ENCODE measurements at places on chromosomes 4 and X.
A peak's percentile ranks its signal among the peaks of the same experiment; 100 is the strongest.

DNA sequence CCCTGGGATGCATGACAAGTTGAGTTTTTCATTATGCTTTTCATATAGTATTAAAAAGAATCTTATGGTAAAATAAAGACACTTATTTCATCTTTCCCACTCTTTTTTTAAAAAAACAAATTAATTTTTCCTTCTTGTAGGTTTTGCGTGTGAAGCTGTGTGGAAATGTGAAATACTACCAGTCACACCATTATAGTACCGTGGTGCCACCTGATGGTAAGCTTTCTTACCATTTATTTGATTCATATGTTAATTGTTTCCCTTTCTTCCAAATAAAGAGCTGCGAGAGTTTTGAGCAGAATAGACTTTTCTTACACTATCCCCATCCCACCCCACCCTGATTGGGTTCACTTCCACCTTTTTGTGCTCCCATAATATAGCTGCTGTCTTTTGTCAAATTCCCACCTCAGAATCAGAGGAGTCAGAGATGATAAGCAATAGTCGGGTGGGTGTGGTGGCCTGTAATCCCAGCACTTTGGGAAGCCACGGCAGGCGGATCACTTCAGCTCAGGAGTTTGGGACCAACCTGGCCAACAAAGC is 44.3 kb downstream of the CASP6 start:
- DNase-seq, result no peak

GRCh38 chr4:184979461-184980124 is 38.7 kb upstream of the HELT start:
- no peak for DNase-seq

DNA sequence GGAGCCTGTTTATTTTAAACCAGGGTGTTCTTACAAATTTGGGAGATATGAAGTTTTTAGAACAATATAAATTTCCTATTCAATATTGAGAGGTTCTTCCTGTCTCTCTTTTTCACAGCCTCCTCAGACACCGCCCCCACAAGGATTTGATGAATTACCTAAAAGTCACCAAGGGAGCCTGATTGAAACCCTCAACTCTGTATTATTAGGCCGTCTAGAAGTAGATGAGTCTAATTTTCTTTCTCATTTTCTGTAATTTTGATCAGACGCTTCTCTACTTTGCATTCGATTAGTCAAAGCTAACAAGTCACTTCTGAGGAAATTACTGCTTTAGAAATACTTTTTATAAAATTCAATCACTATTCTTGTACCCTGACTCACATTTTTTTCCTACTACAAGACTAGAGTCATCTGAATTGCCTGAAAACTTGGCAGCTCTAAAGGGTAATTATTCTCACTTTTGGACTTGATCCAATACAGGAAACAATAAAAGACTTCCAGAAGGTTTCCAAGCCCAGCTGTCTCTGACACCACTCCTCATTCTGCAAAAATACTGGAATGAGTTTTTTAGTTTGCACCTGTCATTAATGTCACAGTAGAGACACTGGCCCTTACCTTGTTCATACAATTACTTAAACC is 111.2 kb downstream of the ELOVL6 start:
- DNase-seq, result no peak

GRCh38 chr4:10673817-10674369 is 10.7 kb downstream of the CLNK start:
- DNase-seq, result no peak

DNA sequence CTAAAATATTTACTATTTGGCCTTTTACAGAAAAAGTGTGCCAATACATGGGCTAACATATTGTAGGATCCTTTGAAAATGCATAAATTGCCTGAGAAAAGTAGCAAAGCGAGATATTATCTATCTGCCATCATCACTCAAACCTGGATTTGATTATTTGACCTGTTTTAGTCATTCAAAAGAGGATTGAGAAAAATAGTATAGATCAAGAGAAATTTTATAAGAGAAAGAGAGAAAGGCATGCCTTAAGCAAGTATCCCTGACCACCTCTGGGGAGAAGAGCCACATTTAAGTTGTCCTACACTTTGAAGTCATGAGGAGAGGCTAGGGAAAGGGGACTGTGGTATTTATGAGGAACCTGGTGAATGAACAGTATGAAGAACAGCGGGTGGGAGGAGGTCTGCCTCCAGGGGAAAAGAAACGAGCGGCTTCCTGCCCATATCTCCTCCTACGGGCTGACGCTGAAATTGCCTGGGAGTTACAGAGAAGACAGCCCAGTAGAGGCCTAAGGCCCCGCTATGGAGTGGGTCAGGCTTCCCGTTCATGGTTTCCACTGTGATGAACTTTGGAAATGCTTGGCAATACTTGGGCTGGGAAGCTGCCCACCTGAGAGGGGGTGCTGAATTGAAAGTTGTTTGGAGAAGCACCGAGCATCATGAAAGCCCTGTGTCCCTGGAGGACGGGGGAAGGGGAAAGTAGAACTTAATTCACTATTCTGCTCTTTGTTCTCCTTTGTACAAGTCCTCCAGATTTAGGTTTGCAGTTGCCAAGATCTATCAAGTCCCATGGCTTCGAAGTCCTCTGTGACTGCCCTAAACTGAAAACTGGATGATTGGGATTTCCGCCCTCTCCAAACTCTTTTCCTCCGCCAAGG is 106.9 kb upstream of the ACSL4 start:
- DNase-seq, result no peak

DNA sequence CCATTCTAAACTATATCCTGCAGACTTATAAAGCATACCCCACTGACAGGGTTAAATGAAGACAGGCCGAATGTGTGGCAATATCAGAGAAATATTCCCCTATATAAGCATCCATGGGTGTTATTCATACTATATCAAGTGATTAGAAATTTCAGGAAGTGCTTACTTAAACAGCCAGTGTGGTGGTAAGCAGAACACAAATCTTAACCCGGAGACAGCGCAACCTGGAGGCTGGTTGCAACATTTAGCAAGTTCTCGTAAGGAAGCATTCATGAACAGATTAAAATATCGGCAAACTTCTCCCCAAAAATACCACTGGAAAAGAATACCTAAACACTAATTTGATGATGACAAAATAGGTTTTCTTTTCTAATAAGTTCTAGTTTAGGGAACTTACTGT is 261.2 kb downstream of the CBLL2 start:
- no peak for DNase-seq

DNA sequence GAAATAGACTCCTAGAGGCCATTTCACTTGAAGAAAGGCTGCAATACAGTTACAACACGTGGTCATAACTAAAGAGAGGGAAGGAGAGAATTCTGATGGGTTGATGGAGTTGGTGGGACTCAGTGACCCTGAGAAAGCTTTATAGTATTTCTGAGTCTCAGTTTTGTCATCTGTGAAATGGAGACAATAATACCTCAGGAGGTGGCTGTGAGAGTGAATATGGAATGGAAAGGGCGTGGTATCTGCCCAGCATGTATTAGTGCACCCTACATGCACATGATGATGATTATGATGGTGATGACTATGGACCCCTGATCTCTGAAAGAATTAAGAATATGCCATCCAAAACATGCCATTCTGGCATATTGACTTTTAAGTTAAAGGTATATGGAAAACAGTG is 66.0 kb downstream of the RHOH start:
- no peak for DNase-seq

DNA sequence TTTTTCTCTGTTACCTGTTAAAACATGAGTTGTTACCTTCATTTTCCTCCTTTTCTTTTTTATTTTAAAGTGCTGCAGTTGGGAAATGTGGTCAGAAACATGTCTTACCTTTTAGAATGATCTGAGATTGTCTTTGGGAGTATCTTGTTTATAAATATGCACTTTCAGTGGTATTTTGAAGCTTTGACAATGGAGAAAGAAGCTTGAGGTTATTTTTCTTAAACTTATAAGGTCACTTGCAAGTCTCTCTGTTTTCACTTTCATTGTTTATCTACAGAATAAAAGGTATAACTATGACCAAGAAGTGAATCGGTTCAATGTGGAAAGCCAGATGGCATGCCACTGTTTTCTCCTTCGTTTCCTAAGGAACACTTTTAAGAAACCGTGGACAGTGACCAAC is 167.5 kb upstream of the SLC7A11 start:
- no peak for DNase-seq

DNA sequence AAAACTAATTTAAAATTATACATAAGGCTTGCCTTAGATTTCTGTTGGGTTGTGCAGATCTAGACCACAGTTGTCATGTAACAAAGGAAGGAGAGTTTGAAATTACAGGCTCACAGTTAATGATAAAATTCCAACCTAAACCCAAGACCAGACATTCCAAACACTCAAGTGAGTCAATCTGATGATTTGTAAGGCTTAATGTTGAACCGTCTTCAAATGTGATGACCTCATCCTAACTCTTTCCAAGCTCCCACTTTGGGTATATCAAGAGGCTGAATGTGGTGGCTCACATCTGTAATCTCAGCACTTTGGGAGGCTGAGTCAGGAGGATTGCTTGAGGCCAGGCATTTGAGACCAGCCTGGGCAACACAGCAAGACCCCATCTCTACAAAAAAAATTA is 149.2 kb downstream of the TBL1X start:
- DNase-seq, result no peak

DNA sequence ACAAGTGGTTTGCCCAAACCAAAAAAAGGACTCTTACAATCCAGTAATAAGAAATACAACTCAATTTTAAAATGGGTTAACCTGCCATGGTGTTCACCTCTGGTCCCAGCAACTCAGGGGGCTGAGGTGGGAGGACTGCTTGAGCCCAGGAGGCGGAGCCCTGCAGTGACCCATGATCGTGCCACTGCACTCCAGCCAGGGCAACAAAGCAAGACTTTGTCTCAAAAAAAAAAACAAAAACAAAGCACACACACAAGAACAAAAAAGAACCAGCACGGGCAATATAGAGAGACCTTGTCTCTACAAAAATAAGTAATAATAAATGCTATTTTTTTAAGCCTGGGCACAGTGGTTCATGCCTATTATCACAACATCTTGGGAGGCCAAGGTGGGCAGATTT is 28.7 kb downstream of the ARAP2 start:
- DNase-seq, result no peak

- DNase-seq, result no peak
Observed at GRCh38 chrX:8632924-8633323, 99.0 kb downstream of the ANOS1 start.

- DNase-seq, result no peak
Observed at GRCh38 chrX:107744868-107745267, 30.7 kb downstream of the TSC22D3 start.

DNA sequence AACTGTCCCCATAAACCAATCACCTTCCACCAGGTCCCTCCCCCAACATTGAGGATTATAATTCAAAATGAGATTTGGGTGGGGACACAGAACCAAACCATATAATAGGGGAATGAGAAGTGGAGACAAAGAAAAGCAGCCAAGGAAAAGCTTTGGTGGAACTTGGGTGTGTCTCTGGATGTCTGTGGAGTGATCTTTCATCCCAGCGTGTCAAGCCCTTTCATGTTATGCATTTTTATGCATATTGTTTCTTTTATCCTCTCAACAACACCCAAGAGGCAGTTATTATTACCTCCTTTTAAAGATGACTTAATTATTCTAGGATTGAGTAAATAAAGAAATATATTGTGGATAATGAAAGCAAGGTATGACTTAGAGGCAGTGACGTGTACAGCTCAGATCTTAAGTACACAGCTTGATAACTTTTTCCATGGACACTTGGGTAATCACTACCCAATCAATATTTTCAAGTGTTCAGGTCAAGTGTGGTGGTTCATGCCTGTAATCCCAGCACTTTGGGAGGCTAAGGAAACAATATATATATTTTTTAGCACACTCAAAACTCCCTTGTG is 42.6 kb upstream of the HOPX start:
- peak; percentile 28 for DNase-seq

GRCh38 chrX:7069556-7069955 is 78.0 kb upstream of the STS start:
- DNase-seq, result no peak

DNA sequence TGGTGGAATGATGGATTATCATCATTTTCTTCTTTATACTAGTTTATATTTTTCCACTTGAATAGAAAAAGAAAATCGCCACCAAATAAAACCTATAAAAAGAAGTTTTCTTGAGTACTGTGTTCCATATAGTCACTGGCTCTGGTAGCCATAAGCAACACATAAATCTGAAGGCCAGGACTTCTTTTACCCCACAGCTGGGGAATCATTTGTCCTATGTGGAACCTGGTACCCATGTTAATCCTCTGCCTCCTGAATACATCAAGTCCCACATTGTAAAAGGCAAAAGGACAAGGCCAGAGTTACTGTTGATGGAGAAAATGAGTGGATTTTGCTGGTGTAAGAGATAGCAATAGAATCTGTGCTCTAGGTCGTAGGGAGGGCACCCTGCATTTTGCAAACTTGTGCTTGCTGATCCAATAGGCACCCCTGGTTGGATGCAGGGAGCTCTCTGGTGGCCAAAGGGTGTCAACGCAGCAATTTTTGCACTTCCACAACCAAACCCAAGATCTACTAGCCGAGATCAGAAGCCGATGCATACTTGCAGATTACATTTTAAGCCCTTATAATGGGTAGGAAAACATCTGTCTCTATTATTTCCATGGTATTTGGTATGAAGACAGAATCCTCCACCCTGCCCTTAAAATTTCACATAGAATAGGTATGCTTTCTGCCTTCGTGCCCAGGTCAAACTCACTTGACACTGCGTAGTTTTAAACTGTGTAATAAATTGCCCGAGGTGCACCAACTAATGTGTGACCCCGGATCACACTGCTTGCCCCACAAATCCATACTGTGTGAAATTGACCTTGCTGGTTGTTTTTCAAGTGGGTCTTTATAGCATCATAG is 146.2 kb upstream of the SCML1 start:
- peak; percentile 46 for DNase-seq

- DNase-seq, result no peak
Observed at GRCh38 chr4:141248029-141248428, 27.3 kb downstream of the ZNF330 start.

- no peak for DNase-seq
Observed at GRCh38 chrX:123336666-123337065, 152.6 kb downstream of the GRIA3 start.

DNA sequence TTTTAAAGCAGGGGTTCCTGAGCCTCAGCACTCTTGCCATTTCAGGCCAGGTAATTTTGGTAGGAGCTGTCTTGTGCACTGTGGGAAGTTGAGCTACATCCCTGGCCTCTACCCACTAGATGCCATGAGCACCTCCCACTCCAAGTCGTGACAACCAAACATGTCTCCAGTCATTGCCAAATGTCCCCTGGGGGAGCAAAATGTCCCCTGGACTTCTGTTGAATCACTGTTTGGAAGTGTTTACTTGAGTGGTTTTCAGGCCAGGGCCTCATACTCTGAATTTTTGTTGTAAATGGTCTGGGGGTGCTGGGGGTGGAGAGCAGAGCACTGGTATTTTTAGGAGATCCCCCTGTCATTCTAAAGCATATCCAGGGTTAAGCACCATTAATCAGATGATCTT is 3.2 kb downstream of the PDK3 start:
- DNase-seq, result no peak

DNA sequence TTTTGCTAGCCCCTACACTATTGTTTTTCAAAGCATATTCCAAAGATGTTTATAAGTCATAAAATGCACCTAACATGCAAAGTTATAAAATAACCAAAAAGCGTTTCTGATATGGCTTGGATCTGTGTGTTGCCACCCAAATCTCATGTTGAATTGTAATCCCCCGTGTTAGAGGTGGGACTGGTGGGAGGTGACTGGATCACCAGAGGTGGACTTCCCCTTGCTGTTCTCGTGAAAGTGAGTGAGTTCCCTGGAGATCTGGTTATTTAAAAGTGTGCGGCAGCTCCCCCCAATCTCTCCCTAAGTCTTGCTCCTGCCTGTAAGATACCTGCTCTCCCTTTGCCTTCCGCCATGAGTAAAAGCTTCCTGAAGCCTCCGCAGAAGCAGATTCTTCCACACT is 22.8 kb upstream of the SORBS2 start:
- no peak for DNase-seq

GRCh38 chr4:175127314-175127713 is 209.2 kb downstream of the ADAM29 start:
- no peak for DNase-seq

GRCh38 chr4:92091335-92091734 is 212.4 kb upstream of the GRID2 start:
- no peak for DNase-seq

All from activated CD4-positive, alpha-beta T cell treated with anti-CD3 and anti-CD28 coated beads, Interleukin-2, Interleukin-4, amounts not matched to agents 100 ng/mL and 50 ng/mL, durations not matched to agents 16 hours and 8 hours (primary cell).